Stimulated activated CD8-positive, alpha-beta memory T cell treated with anti-CD3 and anti-CD28 coated beads, Interleukin-2, amount 100 ng/mL, for 1 hour (primary cell): ENCODE measurements at places on chromosomes 13 and 19.
A peak's percentile ranks its signal among the peaks of the same experiment; 100 is the strongest.

DNA sequence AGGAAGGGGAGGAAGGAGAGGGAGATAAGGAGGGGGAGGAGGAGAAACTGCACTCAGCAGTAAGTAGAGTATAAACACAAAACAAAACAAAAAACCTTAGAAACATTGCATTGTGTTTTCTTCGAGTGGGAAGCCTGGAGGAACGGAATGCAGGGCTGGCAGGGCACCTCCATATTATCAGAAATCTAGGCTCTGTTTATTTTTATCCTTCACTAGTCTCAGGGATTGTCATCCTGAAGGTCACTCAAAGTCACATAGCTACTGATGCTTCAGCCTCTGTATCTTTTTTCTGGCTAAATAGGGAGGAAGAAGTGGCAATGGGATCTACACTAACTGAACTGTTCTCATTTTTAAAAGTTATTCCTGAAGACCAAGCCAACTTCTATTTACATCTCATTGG is 467.8 kb downstream of the KCTD12 start:
- DNase-seq: no peak

DNA sequence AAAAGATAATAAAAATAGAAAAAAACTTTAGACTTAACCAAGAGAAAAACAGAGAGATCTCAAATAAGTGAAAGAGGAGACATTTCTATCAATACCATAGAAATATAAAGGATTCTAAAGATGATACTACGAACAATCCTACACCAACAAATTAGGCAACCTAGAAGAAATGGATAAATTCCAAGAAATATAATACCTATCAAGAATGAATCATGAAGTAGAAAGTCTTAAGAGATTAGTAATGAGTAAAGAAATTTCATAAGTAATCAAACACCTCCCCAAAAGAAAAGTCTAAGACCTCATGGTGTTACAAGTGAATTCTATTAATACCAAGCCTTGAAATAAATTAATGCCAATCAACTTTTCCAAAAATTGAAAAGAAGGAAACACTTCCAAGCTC is 1584.5 kb upstream of the MIR17HG start:
- no peak for DNase-seq

- no peak for DNase-seq
Observed at GRCh38 chr13:56909896-56910600, 230.7 kb upstream of the PRR20A start.

GRCh38 chr13:86020351-86021002 is 221.3 kb upstream of the SLITRK6 start:
- DNase-seq: no peak

GRCh38 chr19:4225885-4226284 is 3.4 kb upstream of the EBI3 start:
- DNase-seq: no peak

GRCh38 chr19:36378625-36379509 is at the start of gene ZFP14:
TSS of gene ZFP14 (minus strand) at chr19:36379201. CDS start at chr19:36367892, 11,309 bp downstream.
- peak; percentile 91 for DNase-seq

DNA sequence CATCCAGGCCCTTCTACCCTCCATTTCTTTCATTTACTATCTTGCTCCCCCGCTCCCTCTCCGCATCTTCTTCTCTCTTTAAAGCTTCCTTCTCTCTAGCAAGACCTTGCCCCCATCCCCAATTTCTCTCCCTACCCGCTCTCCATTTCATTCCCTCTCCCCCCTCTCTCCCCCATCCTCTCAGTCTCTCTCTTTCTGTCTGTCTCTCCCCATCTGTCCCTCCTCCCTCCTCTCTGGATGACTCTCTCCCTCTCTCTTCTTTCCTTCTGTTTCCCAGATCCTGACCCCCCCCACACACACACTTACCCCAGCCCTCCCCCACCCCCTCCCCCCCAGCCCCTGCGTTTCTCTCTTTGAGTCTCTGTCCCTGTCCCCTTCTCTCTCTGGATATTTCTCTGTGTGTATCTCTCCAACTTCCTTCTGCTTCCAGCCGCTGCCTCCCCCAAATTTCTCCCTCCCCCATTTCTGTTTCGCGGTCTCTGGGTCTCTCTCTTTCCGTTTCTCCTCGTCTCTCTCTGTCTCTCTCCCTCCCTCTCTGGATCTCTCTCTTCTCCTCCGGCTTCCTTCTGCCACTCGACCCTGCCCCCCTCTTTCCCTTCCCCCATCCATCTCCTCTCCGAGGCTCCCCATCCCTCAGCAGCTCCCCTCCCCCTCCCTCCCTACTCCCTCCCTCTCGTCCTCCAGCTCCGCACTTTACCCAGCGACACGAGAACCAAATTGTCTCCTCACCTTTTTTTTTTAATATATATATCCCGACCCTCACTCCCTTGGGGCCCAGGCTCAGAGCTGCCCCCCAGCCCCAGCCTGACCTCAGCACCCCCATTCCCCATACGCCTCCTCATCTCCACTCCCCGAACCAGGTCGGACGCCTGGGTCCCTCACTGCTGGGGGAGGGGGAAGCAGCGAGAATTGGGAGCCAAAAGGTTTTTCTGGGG is 3.6 kb upstream of the CACNG8 start:
- no peak for DNase-seq

DNA sequence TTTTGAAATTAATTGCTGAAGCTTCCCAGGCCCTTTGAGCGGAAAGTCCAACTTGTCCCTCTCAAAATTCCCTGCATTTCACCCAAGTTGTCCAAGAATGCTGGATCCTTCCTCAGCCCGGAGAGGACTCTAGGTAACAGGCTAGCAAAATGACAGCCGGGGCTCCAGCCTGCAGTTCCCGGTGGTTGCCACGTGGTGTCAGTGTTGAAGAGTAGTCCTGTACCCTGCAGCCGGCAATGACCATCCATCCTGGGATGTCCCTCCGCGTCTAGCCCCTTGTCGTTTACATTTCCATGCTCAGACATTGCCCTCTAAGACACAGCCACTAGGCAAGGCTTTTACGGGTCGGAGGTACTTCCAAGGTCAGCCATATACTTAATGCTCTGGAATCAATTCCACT is 31.4 kb upstream of the MTIF3 start:
- no peak for DNase-seq

DNA sequence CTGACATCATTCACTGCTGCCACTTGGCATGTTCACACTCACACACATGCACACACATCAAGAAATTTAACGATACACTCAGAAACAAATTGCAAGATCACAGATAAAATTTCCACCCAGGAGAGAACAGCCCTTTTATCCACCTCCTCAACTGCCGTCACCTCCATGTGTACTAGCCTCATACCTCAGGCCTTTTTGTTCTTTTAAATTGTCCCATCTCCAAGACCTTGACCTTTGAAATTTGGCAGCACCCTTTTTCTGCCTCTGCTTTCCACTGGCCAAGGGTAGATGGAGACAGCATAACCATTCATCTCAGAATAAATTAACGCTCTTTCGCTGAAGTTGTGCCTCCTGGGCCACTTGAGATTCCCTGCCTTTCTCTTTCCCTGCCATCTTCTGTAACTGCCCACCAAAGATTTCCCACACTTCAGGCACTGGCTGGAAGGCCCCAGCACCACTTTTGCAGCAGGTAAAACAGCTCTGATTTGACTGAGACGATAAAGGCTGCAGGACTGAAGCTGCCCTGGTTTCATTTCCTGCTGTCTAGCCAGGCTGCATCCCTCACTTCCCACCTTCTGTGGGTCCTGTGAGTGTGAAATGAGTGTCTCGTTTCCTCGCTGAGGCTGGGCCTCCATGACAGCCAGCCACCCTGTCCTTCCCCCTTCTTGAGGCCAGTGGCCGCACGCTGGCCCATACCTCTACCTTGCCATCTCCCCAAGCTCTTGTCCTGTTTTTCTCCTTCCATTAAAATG is 39.3 kb downstream of the MBNL2 start:
- DNase-seq: no peak

GRCh38 chr19:11657307-11657706 is 60.0 kb downstream of the ZNF627 start:
- no peak for DNase-seq

- DNase-seq: no peak
Observed at GRCh38 chr13:94251831-94252608, 227.5 kb downstream of the DCT start.

GRCh38 chr13:40064154-40065097 is 409.0 kb downstream of the COG6 start:
- DNase-seq: no peak

- DNase-seq: no peak
Observed at GRCh38 chr13:76016799-76017400, 380.8 kb downstream of the LMO7 start.

- DNase-seq: no peak
Observed at GRCh38 chr19:35592226-35592625, 6.3 kb downstream of the PMIS2 start.

DNA sequence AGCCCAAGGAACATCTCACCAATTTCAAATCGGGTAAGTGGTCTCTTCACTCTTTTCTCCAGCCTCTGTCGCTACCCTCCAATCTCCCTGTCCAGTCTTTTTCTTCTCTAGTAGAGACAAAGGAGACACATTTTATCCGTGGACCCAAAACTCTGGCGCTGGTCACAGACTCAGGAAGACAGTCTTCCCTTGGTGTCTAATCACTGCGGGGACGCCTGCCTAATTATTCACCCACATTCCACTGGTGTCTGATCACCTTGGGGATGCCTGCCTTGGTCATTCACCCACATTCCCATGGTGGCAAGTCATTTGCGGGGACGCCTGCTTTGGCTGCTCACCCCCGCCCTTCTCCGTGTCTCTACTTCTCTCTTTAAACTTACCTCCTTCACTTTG is 13.8 kb upstream of the OR10H1 start:
- DNase-seq: no peak

GRCh38 chr19:5697890-5698634 is 8.0 kb downstream of the RPL36 start:
- DNase-seq: no peak

DNA sequence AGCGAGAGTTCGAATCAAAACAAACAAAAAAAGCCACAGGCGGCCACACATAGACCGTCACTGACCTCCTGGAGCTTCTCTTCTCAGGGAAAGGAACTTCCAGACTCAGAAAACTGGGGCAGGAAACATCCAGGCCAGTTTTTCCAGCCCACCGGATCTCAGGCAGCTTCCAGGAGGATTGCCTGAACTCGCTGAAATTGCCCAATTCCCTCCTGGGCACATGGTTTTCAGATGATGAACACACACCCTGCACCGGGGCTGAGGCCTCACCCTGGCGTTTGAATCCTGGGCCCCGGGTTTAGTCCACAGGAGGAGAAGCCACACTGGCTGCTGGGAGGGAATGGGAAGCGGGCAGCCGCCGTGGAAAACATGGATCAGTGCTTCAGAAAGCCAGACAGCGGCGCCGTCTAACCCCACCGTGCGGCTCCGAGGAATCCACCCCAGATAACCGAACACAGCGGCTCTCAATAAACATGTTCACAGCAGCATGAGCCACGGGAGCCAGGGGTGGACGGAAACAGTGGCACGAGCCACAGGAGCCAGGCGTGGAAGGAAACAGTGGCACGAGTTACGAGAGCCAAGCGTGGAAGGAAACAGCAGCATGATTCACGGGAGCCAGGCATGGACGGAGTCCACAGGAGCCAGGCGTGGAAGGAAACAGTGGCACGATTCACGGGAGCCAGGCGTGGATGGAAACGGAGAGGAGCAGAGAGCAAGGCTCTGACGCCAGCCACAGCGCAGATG is 18.2 kb upstream of the PTBP1 start:
- no peak for DNase-seq

DNA sequence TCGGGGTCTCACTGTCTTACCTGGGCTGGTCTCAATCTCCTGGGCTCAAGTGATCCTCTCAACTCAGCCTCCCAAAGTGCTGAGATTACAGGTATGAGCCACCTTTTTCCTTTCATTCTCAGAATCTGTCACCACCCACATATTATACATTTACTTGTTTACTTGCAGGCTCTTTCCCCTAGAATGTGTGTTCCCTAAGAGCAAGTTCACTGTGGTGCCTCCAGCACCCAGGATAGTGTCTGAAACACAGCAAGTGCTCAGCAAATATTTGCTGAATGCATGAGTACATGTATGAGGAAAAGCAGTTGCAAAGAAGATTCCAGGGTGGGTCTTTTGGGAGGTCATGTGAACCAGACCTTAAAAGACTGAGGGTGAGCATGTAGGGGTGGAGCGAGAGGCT is 96.8 kb downstream of the RGCC start:
- no peak for DNase-seq

- no peak for DNase-seq
Observed at GRCh38 chr13:79810669-79811068, 329.7 kb downstream of the NDFIP2 start.

- DNase-seq: no peak
Observed at GRCh38 chr13:34722922-34723321, 219.1 kb upstream of the NBEA start.

DNA sequence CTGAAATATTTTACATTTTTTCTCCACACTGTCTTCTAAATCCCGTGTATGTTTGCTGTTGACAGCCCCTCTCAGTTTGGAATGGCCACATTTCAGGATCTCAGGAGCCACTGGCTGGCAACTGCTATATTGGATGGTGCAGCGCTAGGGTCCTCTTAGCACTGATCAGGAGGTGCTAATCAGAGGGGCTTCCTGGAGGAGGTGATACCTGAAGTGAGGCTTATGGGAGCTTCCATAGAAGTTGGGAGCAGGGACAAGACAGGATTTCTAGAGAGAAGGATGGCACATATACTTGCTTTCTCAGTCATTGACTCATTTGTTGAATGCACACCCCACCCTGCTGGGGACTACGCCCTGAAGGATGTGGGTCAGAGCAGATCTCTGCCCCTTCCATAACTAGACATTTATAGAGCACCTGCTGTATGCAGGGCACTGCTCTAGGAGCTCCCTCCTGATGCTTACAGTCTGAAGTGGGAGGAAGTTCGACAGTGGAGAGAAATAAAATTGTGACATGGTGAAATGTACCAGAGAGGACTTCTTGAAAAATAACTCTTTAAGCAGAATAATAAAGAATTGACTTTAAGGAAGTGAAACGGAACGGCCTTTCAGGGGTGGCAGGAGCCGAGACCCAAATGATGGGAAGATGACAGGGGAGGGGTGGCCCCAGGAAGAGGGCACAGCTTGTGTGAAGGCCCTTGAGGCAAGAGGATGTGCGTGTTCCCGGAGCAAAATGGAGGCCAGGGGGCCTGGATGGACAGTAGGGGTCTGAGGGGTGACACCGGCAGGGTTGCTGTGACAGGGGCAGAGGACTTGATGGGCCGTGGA is 13.1 kb downstream of the AP2A1 start:
- no peak for DNase-seq

DNA sequence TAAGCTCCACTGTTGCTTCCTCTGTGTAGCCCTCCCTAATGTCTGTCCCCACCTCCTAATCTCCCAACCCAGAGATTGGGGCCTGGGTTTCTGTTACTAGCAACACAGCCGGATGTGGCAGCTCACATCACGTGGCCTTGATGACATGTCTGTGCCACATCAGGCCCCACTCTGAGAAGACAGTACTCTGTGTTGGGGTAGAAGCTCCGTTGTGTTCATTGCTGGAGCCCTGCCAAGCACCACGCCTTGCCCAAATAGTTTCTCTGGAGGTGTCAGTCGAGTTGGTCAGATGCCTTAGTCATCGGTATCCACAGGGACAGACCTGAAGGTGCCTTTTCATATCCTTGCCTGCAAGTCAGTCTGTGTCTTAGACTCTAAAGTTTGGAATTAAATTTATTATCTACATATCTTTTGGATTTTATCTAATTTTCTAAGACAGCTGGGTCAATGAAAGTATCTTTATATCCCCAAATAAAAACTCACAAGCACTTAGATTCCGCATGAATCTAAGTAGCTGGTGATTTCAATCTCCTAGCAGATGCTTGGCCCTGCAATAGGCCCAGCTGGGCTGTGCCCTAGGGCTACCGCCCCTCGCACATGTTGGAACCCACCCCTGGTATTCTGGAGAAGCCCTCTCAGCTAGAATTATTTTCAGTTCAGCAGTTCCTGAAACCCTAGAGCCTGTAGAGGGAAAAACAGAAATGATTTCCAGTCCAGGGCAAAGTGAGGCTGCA is 204.0 kb upstream of the TSHZ3 start:
- DNase-seq: no peak
